Activated CD8-positive, alpha-beta memory T cell treated with anti-CD3 and anti-CD28 coated beads, Interleukin-2, amount 10 ng/mL, durations not matched to agents 7 days and 5 days (primary cell): ENCODE measurements at places on chromosomes 11 and 22.

DNA sequence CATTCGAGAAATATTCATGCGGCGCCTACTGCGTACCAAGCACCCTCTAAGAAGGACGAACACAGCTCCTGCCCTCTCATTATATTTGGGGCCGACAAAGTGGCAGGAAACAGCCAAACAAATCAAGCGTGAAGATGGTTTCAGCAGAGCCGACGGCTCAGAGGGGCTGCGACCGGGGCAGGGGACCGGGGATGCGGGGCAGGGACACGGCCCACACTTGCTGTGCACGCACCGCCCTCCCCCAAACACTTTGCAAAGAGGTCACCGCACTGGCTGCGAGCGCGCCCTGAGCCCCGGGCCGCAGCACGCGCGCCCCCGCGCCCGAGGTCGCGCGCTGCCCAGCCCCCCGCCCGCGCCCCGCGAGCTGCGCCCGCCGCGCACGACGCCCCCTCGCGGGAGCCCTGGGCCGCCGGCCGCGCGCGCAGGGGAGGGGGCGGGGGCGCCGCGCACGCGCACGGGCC lies 255 bp upstream of the SYNGR1 start:
- peak overlapping the region; percentile 70 for H3K4me3 ChIP-seq
- peak overlapping the region; percentile 71 for H3K27ac ChIP-seq
- peak; percentile 45 for DNase-seq
- no peaks in the 10 kb centered on the region for H3K36me3 ChIP-seq

DNA sequence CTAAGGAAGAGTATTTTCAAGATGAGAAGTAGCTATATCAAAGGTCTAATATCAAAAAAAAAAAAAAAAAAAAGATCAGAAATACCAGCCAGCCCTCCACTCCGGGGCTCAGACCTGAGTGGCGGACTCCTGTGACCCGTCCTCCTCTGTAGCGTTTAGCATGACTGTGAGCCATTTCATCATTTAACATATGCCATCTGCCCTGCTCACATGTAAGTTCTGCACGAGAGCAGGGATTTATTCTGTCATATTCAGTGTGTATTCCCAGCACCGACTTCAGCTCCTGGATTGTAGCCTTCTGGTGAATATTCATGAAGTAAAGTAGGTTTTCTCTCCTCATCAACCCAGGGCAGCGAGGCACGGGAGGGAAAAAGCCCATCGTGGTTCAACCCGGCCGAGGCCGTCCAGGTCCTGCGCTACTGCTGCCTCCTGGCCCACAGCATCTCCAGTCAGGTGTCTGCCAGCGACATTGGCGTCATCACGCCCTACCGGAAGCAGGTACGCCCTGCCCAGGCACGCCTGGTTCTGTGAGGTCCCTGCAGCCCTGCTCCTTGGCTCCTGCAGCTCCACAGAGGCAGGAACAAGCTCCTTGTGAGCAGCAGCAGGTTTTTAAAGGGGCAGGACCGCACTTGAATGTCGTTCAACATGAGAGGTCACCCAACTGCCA lies 12.7 kb upstream of the PANX2 start:
- H3K36me3 ChIP-seq, result no peaks in the 10 kb centered on the region
- H3K4me3 ChIP-seq, result no peak overlapping the region
- H3K27ac ChIP-seq, result no peak overlapping the region

GRCh38 chr22:48624401-48624800 lies 1203.3 kb downstream of the BRD1 start:
- H3K4me3 ChIP-seq, result no peak overlapping the region
- no peak overlapping the region for H3K27ac ChIP-seq
- H3K27me3 ChIP-seq, result peaks cover 14% of the 10 kb centered on the region
- DNase-seq, result no peak

DNA sequence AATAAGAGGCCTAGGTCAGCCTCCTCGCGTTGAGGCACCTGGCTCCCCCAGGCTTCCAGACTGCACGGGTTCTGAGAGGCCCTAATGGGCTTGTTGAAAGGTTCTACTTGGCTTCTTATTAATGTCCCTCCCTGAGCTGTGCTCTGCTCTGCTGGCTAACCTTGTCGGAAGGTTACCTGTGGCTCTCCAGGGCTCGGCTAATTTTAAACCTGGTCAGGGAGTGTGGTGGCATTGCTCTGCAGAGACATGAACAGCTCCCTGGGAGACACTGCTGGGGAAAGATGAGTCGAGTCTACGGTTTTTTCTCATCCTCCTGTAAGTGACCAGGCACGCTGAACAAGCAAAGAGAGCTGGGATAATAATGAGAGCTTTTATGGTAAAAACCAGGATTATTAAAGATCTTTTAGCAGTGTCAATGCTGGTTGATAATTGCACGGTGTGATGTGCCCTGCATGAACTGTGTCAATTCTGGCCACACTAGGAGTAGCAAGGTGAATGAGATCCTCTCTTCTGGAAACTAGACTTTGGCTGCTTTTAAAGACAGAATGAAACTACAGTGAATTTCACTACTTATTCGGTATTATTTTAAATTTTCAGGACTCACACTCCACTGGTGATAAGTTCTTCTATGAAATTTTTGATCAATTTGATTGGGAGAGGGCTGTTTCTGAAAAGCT lies 70.7 kb downstream of the TEAD1 start:
- H3K4me3 ChIP-seq, result no peak overlapping the region
- H3K27ac ChIP-seq, result no peak overlapping the region
- H3K27me3 ChIP-seq, result peaks cover 36% of the 10 kb centered on the region
- H3K4me1 ChIP-seq, result no peaks in the 10 kb centered on the region
- DNase-seq, result no peak
- no peaks in the 10 kb centered on the region for H3K36me3 ChIP-seq

GRCh38 chr22:37415210-37415609 lies 12.1 kb downstream of the ELFN2 start:
- H3K27me3 ChIP-seq, result peaks cover 50% of the 10 kb centered on the region
- peaks cover 29% of the 10 kb centered on the region for H3K4me1 ChIP-seq
- no peak overlapping the region for H3K27ac ChIP-seq
- DNase-seq, result no peak

DNA sequence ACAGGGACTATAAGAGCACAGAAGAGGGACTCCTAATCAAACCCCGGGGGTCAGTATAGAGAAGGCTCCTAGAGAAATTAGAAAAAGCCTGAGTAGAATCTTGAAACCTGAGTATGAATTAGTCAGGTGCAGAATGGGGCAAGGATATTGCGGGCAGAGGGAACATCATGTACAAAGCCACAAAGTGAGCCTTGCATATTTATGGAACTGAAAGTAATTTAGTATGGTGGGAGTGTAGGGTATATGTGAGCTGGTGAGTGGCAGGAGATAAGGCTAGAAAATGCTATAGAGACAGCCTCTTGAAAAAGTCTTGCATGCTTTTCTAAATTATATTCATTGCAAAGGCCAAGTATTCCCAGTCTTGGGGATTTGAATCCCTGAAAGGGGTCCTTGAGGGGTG lies 93.7 kb downstream of the STIM1 start:
- DNase-seq, result peak; percentile 74
- H3K4me1 ChIP-seq, result peaks cover 93% of the 10 kb centered on the region
- H3K4me3 ChIP-seq, result peak overlapping the region; percentile 50
- peak overlapping the region; percentile 84 for H3K27ac ChIP-seq

- H3K36me3 ChIP-seq, result no peaks in the 10 kb centered on the region
- H3K4me1 ChIP-seq, result no peaks in the 10 kb centered on the region
- H3K4me3 ChIP-seq, result no peak overlapping the region
- H3K27ac ChIP-seq, result no peak overlapping the region
These were observed 125.8 kb upstream of the POU2AF2 start for GRCh38 chr11:111119751-111120150.

DNA sequence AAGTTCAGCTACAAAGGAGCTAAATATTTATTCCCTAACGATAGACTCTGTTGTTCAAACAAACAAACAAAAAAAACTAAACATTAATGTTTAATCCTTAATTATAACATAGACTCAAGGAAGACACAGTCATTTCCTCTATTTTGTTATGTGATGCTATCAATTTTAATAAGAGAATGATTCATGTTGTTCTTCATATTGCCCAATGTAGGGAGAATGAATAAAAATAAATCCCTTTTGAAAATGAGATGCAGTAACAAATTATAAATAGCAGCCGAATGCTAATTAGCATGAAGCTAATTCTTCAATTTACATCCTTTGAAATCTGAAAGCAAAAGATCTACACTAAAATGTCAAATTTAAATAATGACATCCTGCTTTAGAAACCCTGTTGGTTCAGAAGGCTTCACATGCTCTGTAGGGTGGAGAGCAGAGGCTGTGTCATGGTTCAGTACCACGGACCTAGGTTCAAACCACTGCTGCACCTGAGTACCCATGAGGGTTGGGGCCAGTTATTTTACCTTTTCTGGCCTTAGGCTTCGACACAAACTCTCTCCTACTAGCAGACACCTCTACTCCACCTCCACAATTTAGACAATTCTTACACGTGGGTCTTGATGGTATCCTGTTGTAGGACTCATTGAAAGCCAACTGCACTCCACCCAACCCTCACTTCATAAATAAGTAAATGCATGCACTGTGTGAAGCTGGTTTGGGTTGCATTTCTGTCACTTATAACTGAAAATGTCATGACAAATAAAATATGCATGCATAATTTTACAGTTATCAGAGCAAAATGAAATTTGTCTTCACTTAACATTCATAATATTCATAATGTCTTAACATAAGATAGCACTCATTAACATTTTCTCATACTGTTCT lies 89.0 kb downstream of the RRAS2 start:
- H3K27ac ChIP-seq, result peak overlapping the region; percentile 31
- H3K4me3 ChIP-seq, result no peak overlapping the region
- DNase-seq, result no peak
- peaks cover 51% of the 10 kb centered on the region for H3K36me3 ChIP-seq
- H3K27me3 ChIP-seq, result no peaks in the 10 kb centered on the region

DNA sequence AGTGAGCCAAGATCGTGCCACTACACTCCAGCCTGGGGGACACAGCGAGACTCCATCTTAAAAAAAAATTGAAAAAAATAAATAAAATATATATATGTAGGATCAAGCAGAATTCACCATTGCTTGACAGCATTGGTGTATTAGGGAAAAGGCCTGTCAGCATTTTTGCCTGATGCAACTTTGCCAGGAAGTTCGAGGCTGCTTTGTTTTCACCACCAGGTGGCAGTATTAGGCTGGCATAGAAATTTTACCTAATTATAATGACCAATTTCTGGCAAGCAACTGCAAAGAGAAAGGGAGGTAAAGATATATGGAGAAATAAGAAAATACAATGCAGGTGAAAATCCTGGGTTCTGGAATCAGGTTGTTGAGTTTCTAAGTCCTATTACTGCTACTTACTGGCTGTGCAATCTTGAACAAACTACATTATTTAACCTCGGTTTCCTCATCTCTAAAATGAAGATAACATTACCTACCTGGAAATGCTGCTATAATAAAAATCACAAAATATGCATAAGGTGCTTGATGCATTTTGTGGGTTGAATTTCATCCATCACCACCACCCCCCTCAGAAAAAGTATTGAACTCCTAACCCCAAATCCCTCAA lies 24.7 kb downstream of the LAYN start:
- peak; percentile 70 for DNase-seq
- H3K27ac ChIP-seq, result no peak overlapping the region
- no peaks in the 10 kb centered on the region for H3K4me1 ChIP-seq
- H3K36me3 ChIP-seq, result no peaks in the 10 kb centered on the region
- peaks cover 8% of the 10 kb centered on the region for H3K27me3 ChIP-seq
- H3K4me3 ChIP-seq, result no peak overlapping the region

GRCh38 chr11:115676206-115676605 lies 172.0 kb upstream of the CADM1 start:
- no peaks in the 10 kb centered on the region for H3K4me1 ChIP-seq
- no peak overlapping the region for H3K4me3 ChIP-seq
- no peaks in the 10 kb centered on the region for H3K27me3 ChIP-seq

DNA sequence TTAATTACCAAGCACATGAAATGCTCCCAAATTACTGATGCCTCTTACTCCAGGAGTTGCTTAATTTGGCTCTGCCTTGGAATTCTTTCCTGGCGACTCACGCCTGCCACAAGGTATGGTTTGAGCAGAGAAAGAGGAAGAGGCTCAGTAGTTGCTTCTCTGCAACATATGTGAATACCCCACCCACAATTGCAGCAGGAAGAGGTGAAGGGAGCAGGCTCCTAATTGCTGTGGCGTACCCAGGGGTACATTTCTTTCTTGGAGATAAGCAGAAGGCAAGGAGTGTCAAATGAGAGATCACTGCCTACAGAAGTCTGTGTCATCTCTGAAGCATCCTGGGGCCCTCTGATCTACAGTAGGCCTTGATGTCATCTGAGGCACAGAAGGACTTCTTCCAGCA lies 10.6 kb upstream of the NNMT start:
- no peak for DNase-seq
- peaks cover 37% of the 10 kb centered on the region for H3K27me3 ChIP-seq
- no peak overlapping the region for H3K27ac ChIP-seq

DNA sequence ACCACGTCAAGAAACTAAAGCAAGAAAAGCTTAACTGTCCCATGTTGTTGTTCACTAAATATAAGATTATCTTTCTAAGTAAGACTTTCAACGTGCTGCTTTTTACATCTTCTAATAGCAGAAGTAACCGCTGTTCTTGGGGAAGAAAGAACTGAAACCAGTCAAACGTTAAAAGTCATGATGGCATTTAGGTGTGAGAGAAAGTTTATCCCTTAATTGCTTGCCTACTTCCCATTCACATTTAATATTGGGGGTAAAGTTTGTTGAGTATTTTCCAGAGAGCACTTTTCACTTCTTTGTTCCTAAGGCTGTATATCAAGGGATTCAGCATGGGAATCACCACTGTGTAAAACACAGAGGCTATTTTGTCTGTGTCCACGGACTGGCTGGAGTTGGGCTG lies 970 bp downstream of the OR5B21 start:
- peaks cover 21% of the 10 kb centered on the region for H3K36me3 ChIP-seq
- no peak overlapping the region for H3K4me3 ChIP-seq
- H3K27me3 ChIP-seq, result no peaks in the 10 kb centered on the region
- no peak for DNase-seq
- no peak overlapping the region for H3K27ac ChIP-seq

DNA sequence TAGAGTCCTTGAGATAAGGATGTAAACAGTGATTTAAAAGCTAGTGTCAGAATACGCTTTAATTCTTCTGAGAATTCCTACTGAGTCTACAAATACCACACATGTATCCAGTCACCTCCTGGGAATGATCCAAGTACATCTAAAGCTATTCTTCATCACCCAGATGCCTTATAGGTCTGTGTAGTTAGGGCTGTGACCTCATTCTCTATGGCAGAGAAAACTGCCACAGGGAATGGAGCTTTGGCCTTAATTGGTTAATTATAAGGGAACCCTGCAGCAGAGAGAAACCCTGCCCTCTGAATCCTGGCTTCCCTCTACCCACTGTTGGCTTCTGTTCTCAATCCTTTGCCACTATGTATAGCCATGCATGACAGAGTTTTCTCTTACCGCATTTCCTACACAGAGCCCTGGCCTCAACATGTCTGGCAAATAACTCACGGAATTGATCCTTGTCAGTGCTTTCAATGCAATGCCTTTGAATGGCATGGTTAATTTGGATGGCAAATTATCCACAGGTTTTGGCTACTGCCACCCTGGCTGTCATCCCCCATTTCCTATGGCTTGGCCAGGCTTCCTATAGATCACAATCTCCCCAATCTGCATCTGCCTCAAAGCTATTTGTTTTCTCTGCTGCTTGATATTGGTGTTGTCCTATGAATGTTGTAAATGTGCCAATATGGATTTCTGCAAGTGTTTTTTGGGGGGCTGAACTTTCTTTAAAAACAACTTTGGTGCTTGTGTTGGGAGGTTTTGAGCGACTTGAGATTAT lies 2.9 kb downstream of the DIXDC1 start:
- no peak overlapping the region for H3K4me3 ChIP-seq
- no peaks in the 10 kb centered on the region for H3K27me3 ChIP-seq
- no peak for DNase-seq
- peaks cover 7% of the 10 kb centered on the region for H3K36me3 ChIP-seq

GRCh38 chr11:6498544-6498943 lies 1.5 kb downstream of the DNHD1 start:
- H3K27ac ChIP-seq, result no peak overlapping the region
- H3K4me1 ChIP-seq, result peaks cover 8% of the 10 kb centered on the region
- DNase-seq, result no peak
- H3K36me3 ChIP-seq, result peaks cover 17% of the 10 kb centered on the region
